Uterus (tissue), 4 donors: ENCODE measurements at places on chromosomes 1 and 21. TPM values are rescaled to one million over a fixed set of nuclear protein-coding genes. Genes with fewer than 3 reads are reported as not detected.

KHDC4 gene
- 68.2 TPM for total RNA-seq

DNA sequence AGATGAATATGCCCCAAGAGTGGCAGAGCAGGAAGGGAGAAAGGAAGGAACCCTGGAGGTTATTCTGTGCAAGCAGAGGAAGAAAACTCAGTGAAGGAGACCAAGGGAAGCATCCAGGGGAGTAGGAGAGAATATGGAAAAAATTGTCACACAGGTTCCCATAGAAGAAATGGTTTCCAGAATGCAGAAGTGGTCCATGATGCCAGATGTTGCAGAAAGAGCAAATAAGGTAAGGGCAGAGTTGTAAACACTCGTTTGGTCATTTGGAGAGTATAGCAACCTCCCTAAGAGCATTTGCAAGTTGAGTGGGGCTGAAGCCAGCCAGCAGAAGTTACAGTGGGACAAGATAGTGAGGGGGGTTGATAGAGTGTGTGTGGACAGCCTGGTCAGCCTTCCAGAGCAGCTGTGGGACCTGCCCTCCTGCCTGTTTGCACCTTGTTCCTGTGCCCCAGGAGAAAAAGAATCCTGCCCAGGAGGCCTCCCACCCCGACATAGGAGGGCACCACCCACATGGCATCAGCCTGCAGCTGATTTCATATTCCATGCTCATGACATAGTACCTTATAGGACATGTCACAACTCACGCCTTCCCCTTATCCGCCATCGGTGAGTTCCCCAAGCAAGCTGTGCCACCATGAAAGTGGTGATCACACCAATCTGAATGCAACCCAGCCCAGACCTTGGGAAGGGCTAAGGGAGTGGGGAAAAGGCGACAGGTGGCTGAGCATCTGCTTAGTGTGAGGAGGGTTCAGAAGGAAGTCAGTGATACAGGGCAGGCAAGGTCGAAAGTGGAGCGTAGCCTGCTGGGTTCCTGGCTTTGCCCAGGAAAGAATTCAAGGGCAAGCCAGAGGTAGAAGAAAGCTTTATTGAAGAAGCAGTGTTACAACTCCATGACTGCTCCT is 8.2 kb upstream of the NEK2 start:
- DNase-seq: no peak

DNA sequence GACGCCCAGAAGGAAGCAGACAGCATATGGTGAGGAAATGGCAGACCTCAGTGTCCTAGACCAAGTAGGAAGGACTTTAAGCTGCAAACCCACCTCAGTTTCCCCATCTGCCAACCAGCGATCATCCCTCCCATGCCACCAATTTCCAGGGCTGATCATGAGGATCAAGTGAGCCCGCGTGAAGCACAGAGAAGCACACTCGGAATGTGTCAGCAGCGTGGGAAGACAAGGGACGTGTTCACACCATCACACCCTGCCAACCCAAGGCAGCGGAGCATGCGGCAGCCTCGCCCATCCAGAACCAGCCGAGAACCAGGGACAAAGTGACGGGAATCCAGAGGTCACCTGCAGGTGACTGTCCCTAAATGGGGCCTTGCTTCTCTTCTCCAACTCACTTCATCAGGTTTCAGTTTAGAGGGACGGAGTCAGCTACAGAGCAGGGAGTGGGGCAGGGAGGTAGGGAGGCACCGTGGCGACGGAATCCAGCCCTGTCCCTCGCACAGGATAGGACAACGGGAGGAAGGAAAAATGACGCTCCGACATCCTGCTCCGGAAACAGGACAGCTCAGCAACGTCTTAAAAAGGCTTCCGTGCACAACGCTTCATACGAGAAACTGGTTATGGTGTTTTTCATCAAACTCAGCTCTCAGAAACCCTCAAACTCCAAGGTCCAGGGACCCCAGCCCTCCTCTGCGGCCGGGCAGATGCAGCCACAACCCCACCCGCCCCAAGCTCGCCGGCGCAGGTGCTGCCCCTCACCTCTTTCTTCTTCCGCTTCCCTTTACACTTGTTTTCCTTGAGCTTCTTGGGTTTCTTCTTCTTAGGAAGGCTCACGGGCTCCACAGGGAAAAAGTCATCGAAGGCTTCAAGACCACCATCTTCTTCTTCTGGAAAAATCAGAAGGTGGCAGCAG is 12.5 kb downstream of the CHD5 start:
- no peak for DNase-seq

DNA sequence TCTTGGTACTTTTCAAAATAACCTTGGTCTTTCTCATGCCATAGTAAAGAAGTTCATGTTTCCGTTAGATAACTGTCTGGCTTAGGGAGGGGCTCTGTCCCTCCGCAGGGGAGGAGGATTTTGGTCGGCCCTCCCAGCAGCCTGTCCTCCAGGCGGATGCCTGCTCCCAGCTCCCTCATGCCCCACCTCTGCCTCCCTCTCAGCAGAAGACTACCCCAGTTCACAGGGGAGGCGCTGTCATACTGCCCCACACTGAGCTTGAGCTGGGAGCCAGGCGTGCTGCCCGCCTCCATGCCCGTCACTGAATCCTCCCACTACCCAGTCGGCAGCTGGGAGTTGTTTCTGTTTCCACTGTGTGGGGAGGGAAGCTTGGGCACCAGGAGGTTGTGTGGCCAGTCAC is 127.3 kb downstream of the CAMTA1 start:
- no peak for DNase-seq
